ELF-1 (cell line): ENCODE measurements at places on chromosomes 11 and 22.

DNA sequence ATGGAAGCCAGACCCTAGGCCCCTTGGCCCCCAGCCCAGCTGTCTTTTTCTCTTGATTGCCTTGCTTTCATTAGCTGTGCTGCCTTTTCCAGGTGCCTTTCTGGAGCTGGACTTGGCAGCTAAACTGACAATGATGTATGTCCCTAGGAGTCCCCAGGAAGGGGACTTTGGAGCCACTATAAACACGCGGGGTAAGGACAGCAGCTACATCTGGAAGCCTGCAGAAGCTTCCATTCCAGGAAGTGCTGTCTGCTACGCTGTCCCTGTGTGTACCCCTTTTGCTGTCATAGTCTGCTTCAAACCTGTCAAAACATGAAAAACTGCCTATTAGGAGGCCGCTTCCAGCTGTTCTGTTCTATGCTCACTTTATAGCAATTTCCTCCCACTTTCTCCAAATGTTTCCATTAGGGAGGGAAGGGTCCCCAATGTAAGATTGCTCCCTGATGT is 153.3 kb upstream of the RAG2 start:
- no peak for DNase-seq

DNA sequence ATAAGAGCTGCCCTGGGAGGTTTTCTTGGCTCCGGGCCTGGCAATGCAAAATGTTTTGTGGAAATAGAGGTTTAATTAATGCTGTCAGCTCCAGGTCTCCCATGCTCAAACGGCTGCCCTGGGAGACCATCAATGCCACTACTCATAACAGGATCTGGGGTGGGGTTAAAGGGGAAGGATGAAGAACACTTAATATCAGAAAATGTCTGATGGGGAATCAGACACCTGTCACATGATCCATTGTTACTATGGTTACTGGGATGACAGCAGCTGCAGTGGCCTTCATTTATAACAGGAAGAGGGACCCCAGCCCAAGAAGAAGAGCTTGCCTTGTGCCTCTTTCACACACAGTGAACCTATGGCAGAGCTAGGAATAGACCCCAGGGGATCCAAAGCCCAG is 2.2 kb upstream of the SYT13 start:
- DNase-seq: no peak

DNA sequence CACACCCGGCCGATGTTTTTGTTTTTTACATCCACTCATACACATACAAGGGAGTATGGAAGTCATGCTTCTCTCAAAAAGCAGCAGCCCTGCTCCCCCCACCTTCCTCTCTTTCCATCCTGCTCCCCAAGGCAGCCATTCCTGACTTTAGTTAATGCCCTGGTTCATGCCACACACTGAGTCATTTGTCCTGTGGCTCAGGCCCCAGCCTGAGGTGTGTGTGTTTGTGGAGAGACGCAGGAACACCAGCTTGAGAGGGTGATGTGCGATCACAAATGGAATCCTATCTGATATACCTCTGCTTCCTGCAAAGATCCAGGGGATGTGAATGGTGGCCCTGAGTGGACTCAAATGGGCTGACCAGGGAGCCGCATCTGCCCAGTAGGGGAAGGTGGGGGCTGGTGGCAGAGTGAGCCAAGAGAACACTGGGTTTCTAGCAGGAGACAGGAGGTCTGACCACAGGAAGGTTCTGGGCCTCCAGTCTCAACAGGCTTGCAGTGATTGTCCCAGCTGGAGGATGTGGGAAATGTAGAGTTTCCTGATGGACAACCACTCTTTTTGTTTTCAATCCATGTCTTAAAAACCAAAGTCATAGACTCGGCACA is 86.7 kb downstream of the OSBP2 start:
- no peak for DNase-seq

DNA sequence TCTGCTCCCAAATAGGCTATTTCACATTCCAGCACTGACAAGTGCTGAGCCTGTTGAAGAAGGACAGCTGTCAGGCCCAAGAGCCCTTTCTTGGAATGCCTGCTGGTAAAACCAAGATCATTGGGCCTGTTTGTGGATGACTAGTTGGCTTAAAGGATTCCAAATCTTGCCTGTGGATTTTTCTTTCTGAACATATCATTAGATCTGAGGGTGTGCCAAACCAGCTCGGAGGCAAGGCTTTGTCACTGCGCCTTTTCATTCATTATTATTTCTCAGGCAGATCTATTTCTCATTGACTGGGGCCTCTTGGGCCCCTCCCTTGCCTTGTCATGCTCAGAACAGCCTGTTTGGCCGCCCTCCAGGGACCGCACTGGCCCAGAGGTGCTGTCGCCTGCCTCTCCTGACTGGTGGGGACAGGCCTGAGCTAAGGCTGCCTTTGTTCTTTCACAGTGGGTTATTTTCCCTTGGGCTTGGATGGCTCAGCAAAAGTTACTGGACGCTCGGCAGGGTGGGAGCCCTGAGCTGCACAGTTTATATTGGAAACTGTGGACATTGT is 222.7 kb upstream of the SESN3 start:
- peak; percentile 53 for DNase-seq

- DNase-seq: no peak
Measured at GRCh38 chr22:22025320-22026156, 43.0 kb upstream of the TOP3B start.

DNA sequence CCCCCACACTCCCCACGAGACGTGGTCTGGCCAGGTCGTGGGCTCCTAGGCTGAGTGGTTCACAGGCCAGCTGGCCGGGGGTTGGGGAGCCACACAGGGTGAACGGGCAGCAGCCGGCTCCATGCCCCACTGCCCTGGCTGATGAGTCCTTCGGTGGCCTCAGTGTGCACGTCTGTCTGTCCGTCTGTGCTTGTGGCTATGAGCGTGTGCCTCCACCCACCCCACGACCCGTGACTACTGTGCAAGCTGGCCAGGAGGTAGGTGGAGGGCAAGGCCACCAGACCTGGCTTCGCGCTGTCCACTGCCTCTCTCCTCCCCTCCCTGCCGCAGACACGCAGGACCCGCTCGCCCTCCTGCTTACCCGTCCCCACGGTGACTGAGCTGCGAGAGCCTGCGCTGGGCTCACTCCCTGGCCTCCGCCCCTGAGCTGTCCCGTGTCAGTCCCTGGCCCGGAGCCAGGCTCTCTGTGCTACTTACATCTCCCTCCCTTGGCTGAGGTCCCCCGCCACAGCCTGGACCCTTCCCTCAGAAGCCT is 14.1 kb downstream of the CSDC2 start:
- no peak for DNase-seq
